ENCODE measurements at places on chromosomes 4 and X.

GRCh38 chr4:106471151-106471550 lies 102.6 kb upstream of the GIMD1 start:
- no peak for DNase-seq

DNA sequence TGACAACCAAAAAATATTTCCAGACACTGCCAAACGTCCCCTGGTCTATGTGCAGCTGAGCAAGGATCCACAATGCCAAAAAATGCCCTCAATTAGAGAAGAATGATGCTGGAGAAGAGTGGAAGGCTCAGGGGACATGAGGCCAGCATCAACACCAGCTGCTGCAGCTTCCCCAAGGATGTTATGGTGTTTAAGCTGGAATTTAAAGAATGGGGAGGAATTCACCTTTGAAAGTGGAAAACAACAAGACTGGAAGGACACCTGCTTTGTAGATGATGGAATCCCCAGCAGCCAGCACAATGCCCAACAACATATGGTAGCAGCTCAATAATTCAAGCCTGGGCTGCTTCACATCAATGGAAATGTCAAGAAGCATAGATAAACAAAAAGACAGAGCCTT lies 20.3 kb upstream of the SMPX start:
- no peak for DNase-seq

DNA sequence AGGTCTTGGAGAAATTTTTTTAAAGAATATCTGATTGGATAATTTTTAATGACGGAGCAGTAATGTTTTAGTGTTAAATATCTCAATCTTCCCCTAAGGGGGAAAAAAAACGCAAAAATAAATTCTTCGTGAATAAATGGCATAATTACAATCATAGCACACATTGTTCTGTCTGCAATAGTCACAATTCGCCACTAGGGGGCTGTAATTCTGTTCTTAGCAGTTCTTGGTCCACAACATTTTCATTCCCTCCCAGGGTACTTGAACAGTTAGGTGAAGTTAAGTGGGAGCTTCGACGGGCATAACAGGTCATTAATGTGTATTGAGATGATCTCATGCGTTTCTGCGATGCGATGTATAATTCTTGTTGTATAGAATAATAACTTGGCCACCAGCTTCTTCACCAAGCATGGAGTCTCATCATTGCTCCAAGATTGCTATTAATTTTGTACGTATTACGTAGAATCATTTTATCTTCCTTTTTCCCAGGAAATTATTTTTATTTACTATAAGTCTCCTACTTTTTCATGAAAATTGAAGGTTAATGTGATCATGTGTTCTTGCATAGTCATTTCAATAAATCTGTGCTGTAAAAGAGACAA lies 27.2 kb downstream of the HTR2C start:
- DNase-seq, result peak; percentile 60

DNA sequence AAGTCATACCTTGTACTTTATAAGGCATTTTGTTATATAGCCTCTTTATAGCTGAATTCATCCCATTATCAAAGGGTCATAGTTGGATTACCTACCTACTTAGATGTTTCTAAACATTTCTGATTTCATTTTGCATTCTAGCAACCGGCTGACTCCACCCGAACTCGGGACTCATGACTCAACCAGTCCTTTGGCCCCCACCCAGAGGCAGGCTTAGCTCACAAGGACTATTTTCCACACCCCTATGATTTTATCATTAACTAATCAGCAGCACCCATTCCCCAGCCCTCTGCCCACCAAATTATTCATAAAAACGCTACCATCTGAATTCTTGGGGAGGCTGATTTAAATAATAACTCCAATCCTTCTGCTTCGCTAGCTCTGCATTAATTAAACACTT lies 79.9 kb upstream of the EGFL6 start:
- peak; percentile 69 for DNase-seq

GRCh38 chrX:9867226-9867625 lies 81.0 kb downstream of the SHROOM2 start:
- DNase-seq, result no peak

- no peak for DNase-seq
These were observed 7.1 kb downstream of the CTPS2 start for GRCh38 chrX:16705370-16705769.

DNA sequence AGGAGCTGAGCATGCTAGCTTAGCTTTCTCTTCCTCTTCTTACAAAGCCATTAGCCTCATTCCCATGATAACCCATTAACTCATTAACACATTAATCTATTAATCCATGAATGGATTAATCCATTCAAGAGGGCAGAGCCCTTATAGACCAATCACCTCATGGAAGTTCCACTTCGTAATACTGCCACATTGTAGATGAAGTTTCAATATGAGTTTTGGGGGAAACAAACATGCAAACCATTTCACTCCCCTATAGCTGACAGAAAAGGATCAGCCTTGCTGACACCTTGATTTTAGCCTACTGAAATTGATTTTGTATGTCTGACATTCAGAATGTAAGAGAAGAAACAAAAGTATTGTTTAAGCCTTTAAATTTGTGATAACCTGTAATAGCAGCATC lies 251.8 kb upstream of the GALNTL6 start:
- no peak for DNase-seq

GRCh38 chrX:40457406-40457805 lies 123.4 kb upstream of the ATP6AP2 start:
- DNase-seq, result no peak

GRCh38 chr4:80335554-80336358 lies at the start of gene CFAP299:
CFAP299 (plus strand) TSS chr4:80335730.
- DNase-seq, result peak; percentile 91

- DNase-seq, result peak; percentile 23
These were observed 216.2 kb upstream of the CTSO start for GRCh38 chr4:156169861-156170260.

GRCh38 chr4:121741751-121742150 lies 23.2 kb downstream of the SMIM43 start:
- DNase-seq, result no peak
